ENCODE measurements at places on chromosomes 12 and 14.

- DNase-seq = no peak
Measured at GRCh38 chr12:50627491-50627890, 122.7 kb downstream of the DIP2B start.

GRCh38 chr14:53952533-53952932 lies 4.1 kb downstream of the BMP4 start:
- DNase-seq = no peak

GRCh38 chr12:79681008-79681590 lies 9.7 kb downstream of the PAWR start:
- DNase-seq = no peak

DNA sequence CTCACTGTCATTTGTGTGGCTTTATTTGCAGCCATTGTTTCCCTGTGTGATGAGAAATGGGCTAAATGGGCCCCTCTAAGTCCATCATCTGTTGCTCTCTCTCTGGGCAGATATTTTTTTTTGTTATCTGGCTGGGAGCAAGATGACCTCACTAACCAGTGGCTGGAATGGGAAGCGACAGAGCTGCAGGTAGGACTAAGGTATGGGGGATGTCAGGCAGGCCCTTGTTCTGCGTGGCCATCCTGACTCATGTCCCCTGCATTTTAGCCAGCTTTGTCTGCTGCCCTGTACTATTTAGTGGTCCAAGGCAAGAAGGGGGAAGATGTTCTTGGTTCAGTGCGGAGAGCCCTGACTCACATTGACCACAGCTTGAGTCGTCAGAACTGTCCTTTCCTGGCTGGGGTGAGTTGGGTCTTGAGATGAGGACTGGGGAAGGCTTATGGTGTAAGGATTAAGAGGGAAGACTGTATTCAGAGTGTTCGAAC lies 1.3 kb downstream of the MARS1 start:
- no peak for DNase-seq

GRCh38 chr12:9933958-9934357 lies 1.8 kb upstream of the CLEC2A start:
- DNase-seq = no peak

DNA sequence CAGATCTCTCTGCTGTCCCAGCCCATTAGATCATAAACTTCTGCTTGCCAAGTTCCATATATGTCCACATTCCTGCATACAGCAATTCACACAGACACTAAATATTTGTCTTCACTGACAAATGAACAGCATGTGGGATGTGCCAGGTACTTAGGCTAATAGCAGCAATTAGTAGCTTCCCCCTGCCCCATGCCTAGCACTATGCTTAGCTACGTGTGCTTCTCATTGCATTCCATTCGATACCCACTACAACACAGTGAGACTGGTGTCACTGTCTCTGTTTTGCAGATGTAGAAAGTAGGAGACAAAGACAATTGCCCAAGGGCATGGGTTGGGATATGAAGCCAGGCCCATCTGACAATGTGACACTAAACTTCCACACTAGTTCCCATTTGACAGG lies 308.4 kb downstream of the BCL11B start:
- no peak for DNase-seq

- no peak for DNase-seq
Measured at GRCh38 chr14:90760591-90761316, 55.5 kb downstream of the TTC7B start.

- no peak for DNase-seq
Measured at GRCh38 chr14:82398256-82398655, 864.6 kb upstream of the SEL1L start.

- DNase-seq = no peak
Measured at GRCh38 chr14:22928237-22929103, 706 bp downstream of the PRMT5 start.

DNA sequence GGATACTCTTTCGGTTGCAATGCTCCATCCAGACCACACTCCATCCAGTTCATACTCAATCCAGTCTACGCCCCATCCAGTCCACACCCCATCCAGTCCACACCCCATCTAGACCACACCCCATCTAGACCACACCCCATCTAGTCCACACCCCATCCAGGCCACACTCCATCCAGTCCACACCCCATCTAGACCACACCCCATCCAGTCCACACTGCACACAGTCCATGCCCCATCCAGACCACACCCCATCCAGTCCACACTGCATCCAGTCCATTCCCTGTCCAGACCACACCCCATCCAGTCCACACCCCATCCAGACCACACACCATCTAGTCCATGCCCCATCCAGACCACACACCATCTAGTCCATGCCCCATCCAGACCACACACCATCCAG lies 116.0 kb upstream of the RTL1 start:
- DNase-seq = no peak

- no peak for DNase-seq
Measured at GRCh38 chr14:97713023-97713422, 915.8 kb downstream of the VRK1 start.

GRCh38 chr14:56996721-56997399 lies 186.6 kb upstream of the OTX2 start:
- no peak for DNase-seq

DNA sequence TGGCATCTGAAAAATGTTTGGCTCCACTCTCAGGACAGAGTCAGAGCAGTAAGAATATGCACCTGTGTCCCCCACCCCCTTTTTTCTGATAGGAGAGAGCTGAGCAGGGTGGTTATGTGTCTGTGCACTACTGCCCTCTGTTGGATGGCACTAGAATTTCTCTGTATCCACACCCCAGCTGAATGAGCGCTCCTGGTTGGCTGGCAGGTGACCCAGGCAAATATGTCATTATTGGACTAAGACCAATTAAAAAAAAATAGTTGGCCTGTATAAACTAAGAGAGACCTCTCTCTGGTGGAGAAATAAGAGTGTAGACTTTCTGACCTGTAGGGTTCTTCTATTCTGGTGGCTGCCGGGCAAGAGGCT lies 107.0 kb downstream of the PTCSC3 start:
- DNase-seq = peak; percentile 27

DNA sequence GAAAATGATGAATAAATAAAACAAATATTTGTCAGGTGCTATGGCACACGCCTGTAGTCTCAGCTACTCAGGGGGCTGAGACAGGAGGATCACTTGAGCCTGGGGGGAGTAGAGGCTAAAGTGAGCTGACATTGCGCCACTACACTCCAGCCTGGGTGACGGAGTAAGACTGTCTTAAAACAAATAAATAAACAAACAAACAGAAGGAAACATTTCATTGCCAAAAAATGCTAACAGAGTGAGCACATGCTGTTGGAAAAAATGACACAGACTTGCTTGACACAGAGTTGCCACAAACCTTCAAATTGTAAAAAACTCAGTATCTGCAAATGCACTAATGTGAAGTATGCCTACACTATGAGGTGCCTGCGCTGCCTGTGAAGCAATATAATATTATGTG lies 50.8 kb upstream of the AP4S1 start:
- DNase-seq = no peak

GRCh38 chr14:33808187-33808586 lies 142.7 kb downstream of the EGLN3 start:
- no peak for DNase-seq

GRCh38 chr12:14874882-14875281 lies 10.8 kb downstream of the MGP start:
- DNase-seq = no peak

GRCh38 chr12:105677672-105678071 lies 347.2 kb downstream of the C12orf75 start:
- DNase-seq = no peak

- peak; percentile 81 for DNase-seq
Measured at GRCh38 chr12:57756406-57757341, 1.8 kb downstream of the MARCHF9 start.

GRCh38 chr12:18905134-18905533 lies 167.2 kb downstream of the CAPZA3 start:
- DNase-seq = no peak

DNA sequence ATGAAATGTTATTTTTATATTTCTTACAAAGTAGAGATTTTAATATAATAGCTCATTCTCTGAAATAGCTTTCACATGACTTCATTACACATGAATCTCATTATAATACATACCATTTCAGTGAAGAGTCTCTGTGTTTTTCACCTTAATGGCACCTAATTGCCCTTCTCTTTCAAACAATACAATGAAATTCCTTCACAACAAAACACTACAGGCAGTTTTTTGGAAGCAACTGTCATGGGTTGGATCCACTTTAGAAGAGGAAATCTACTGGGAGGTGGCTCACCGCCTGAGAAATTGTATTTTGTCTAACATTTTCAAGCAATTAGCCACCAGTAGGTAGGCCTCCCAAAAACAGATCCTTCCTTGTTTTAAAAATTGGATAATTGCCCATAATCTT lies 40.3 kb upstream of the RGS6 start:
- no peak for DNase-seq

DNA sequence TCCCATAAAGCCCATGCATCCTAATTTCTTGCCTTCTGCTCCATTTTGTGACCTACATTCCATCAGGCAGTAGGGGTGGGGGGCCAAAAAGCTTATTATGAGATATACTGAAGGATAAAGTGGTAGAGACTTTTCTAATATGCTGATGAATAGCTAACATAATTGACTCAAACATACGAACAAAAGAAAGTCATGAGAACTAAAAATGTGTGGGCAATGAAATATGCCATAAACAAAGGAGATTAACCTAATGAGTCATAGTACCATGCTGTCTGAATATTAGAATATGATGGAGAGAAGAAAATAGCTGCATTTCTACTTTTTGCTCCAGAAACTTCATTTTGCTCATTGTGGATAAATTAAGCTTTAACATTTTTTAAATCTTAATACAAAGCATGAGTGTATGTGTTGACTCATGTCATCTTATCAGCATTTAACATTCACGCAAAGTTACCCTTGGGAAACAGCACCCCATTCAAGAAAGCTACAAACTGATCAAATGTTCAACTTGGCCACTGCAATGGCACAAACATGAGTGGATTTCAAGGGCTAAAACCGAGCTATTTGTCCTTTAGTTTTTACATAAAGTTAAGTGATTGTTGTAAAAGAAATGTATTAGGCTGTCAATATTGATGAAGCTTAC lies 64.0 kb upstream of the DIO2 start:
- no peak for DNase-seq

- DNase-seq = peak; percentile 52
Measured at GRCh38 chr12:104763168-104763805, 194.8 kb downstream of the SLC41A2 start.

DNA sequence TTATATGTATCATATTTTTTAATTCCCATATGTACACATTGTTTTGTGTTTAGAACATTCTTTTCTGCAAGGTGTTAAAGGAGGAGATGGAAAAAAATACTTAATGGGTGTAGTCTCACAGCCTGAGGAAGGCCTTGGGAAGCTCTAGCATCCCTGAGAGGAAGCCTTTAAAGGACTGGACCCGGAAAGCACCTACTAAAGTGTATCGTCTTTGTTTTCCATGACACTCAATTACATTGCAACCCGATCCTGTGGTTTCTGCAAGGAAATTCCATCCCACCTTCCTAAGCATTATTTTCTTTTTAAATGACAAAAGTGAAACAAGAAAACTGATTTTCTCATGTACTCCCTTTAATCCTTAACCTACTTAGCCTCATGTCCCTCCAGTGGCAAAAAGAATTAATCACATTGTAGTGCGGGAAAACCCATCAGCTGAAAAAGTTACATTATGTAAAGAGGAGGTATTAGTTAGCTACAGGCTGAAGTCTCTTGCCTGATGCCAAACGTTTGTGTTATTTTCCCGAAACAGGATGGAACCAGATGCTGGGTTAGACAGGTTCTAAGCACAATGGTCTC lies 147.8 kb upstream of the CPSF6 start:
- no peak for DNase-seq

GRCh38 chr12:121050725-121051124 lies 11.7 kb upstream of the OASL start:
- DNase-seq = no peak

DNA sequence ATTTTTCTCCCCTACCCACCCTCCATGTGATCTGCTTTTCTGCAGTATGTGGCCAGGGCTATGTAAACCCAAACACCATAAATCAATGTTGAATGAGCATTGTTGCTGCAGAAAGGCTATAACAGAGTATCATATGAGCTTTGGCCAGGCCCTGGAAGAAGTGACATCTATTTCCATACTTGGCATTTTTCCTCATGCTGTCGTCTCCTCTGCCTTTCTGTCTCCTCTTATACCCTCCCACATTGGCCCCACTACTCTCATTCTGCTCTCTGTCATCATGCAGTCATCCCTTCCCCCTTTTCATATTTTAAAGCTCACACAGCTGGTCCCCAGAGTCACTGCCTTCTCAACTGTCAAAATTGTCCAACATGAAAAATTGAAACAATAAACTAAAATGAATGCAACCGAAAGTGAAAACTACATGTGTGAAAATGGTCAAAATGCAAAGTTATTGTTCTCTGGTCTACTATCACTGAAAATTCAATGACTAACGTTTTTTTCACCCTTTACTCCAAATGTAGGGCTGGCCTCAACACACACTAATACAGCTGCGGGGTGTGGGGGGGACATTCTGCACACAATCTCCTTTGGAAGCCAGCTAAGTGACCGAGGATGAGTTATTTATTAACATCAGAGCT lies 290.7 kb upstream of the TMPO start:
- no peak for DNase-seq

- DNase-seq = no peak
Measured at GRCh38 chr14:100585448-100586152, 1.6 kb downstream of the BEGAIN start.

DNA sequence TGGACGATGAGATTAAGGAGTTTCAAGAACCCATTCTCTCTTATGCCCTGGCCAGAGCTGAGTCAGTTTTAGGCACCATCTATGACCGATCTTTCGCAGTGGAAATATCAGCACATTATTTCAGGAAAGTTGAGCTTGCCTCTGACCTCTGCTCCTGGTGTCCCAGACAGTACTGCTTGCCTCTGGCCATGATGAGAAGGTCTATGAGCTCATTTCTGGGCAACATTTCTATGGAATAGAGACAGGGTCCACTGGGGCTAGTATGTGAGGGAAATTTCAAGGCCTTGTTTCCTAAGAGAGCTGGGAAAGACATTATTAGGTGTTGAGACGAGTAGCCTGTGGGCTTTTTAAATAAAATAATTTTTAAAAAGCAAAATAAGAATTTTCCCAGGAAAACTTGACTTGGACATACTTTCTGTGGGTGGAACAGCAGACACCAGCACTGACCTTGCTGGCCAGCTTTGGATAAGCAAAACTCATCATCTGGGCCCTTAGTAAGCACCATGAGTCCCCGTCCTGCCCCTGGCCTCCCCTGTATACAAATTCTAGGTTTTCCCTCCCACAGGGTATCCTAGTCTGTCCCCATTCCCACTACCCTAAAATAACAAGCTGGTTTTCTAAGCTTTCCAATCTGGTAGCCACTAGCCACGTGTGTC lies 43.4 kb downstream of the DIO2 start:
- DNase-seq = no peak

GRCh38 chr14:31294746-31295405 lies 87.3 kb upstream of the HECTD1 start:
- DNase-seq = no peak

- DNase-seq = no peak
Measured at GRCh38 chr14:75495882-75496281, 26.4 kb upstream of the BATF start.

GRCh38 chr12:26749781-26750180 lies 83.2 kb downstream of the ITPR2 start:
- no peak for DNase-seq

GRCh38 chr12:105967038-105967776 lies 171.5 kb downstream of the NUAK1 start:
- no peak for DNase-seq
